Effector memory CD4-positive, alpha-beta T cell (primary cell): ENCODE measurements at places on chromosomes 5 and 9.

DNA sequence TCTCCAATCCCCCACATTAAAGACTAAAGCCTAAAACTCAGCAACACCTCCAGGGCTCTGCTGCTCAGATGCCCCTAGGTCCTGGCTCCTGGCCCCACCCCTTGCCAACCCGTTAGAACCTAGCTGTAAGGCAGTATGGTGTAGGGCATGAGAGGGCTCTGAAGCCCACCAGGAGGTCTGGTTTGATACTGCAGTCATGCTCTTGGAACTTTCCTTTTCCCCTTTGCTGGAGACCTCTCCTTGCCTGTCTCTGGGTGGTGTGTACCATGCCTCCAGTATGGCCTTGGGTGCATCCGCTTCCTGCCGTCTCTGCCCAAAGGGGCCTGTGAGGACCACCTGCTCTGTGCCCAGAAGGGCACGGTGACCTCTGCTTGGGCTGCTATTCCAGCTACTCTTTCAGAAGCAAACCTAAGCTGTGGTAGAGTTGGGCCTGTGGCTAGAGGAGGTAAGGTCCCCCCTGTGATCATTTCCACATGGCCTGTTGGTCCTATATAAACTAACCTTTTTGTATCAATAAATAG, 3.5 kb downstream of the TENT4A start:
- DNase-seq: no peak

DNA sequence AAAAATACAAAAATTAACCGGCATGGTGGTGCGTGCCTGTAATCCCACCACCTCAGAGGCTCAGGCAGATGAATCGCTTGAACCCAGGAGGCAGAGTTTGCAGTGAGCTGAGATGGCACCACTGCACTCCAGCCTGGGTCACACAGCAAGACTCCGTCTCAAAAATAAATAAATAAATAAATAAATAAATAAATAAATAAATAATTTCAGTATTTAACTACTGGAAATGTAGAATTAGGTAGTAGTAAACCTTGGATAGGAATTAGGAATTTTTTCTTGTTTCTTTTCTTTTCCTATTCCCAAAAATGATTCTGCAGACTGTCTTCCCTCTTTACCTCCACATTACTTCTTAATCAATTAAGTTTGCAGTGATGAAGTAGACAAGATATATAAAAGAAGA, 103.2 kb downstream of the PLK2 start:
- DNase-seq: no peak

GRCh38 chr5:156387391-156387790, 60.4 kb downstream of the SGCD start:
- DNase-seq: no peak

- DNase-seq: no peak
Observed at GRCh38 chr5:59956130-59956783, 62.7 kb upstream of the PDE4D start.

- no peak for DNase-seq
Observed at GRCh38 chr9:137511758-137512463, 38.3 kb downstream of the PNPLA7 start.
